ENCODE measurements at places on chromosomes 16 and 17. TPM values are rescaled to one million over a fixed set of nuclear protein-coding genes. Genes with fewer than 3 reads are reported as not detected.

Gene GCGR
- not detected for total RNA-seq

Gene STX1B
- total RNA-seq, result not detected

Gene AIPL1
- total RNA-seq, result not detected

Gene TBX2
- total RNA-seq, result 1.2 TPM

Gene CCL8
- not detected for total RNA-seq

Gene DHX58
- 27.0 TPM for total RNA-seq

Gene MPP3
- 11.6 TPM for total RNA-seq

GRCh38 chr16:10408824-10409381 lies 23.0 kb downstream of the ATF7IP2 start:
- DNase-seq, result peak; percentile 21

DNA sequence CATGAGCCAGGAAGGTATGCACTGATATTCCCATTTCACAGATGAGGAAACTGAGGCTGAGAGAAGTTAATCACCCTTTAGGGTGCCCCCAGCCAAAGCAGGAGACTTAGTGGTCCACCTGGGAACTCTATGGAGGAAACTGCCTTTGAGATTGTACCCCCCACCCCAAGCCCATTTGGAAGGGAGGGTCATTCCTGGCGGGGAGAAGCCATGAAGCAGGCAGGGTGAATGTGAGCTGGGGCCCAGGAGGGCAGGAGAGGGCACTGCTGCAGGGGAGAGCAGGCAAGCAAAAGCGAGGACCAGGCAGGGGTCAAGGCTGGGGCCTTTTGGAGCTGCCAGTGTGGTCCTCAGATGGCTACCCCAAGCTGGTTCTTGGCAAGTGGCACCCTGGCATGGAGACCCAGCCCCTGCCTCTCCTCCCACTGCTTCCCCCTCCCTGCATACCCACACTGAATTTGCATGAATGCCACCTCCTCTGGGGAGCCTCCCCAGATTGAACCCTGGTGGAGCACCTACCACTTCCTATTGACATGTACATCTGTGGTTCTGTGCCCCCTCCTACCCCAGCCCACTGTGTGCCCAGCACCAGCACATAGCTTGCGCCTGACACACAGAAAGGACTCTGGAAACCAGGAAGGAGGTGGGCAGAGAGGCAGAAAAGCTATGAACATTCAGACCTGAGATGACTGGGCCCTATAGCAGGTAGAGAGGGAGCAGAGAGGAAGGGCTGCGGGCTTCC lies 965 bp upstream of the TMC6 start:
- no peak for DNase-seq

GRCh38 chr17:48570325-48571023 lies 7.7 kb downstream of the HOXB4 start:
- no peak for DNase-seq

DNA sequence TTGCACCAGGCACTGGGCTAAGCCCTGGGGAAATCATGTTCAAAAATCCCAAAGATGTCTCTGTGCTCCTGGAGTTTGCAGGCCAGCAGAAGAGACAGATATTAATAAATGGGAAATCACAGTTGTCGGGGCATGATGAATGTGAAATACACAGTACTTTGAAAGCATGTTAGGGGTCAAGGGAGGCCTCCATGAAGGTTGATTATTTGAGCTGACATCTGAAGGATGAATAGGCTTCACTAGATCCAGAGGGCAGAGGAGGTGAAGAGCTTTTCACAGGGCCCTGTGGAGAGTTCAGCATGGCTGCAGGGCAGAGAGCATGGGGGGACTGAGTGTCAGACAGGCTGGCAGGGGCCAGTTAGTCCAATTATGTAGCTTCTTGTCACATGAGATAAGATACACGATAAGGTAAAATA lies 2.6 kb downstream of the ANKRD40CL start:
- DNase-seq, result no peak

DNA sequence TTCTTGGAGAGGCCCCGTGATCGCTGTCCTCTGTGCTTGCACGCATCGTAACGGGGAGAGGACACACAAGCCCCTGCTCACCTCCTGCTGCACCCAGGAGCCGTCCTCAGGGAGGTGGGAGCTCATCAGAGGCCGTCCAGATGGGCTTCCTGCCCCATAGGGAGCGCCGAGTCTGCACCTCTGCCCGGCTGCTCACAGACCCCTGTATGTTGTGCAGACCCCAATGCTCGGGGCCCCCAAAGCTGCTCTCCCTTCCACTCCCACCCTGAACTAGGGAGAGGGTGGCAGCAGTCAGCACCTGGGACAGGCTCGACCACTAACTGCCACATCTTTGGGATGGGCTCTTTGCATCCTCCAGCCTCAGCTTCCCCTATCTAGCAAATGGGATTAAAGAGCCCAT lies 4.4 kb upstream of the ZNF469 start:
- DNase-seq, result no peak

DNA sequence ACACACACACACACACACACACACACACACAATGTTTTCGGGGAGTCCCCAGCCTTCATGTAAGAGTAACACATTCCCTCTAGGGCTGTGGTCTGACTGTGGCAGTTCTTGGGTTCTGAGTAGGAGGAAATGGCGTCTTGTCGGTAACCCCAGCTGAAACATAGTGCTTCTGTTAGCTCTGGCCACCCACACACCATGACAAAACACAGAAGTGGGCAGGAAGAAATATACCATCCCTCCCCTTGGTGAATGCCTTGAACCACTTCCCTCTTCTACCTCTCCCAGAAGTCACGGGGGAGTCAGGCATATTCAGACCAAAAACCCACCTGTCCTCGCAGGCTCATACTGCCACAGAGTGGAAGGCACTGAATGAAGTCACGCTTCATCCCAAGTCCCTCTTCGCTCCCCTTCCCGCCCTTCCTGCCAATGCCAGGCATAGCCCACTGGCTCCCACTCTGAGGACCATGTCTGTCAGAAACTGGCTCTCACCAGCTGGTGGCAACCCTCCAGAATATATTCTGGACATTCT lies 11.5 kb downstream of the SLC35B1 start:
- no peak for DNase-seq

GRCh38 chr17:48127371-48128051 lies 19.9 kb downstream of the SNX11 start:
- peak; percentile 70 for DNase-seq

DNA sequence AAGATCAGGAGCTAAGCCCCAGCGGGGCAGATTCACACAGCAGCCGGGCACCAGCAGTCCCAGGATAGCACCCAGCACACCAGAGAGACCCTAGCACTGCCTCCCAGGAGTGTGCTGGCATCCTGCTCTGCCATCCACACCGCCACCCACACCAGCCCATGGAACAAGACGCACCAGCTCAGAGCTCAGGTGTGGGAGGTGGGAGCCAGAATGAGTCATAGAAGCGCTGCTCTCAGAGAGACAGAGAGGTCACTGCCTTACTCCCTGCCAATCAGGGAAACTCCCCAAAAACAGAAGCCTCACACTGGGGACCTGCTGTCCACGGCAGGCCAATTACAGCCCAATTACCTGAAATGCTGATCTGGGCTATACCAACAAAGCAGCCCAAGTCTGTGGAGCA lies 64.9 kb downstream of the CDYL2 start:
- no peak for DNase-seq

DNA sequence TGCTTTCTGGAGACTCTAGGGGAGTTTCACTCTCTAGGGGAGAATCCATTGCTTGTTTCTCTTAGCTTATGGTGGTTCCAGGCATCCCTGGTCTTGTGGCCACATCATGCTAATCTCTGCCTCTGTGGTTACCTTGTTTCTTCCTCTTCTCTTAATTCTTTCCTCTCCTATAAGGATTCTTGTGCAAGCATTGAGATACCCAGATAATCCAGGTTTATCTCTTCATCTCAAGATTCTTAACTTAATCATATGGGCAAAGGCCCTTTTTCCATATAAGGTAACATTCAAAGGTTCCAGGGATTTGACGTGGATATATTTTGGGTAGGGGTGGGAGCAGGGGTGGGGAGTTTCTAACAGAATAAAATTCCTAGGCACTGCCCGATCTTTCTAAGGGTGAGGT lies 32.6 kb downstream of the FAM20A start:
- DNase-seq, result no peak

DNA sequence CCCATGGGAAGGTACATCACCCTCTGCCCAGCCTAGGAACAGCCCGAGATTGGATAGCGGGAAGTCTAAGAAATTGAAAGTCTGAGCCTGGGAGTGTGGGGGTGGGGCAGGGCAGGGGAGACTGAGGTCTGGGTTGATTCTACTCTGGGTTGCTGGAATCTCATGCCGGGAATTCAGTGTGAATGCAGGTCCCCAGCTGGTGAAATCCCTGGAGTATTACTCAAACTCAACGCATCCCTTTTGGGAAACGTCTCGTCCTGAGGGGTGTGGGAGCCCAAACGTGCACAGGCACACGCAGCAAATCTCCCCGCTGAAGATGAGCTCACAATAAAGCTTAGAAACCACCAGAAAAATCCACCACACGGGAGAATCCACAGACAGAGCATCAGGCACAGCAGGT lies 55.4 kb downstream of the SOCS1 start:
- no peak for DNase-seq

Measured in Caki2 (cell line).